ENCODE measurements at places on chromosomes 4 and X.

- DNase-seq: no peak
Measured at GRCh38 chr4:29423836-29424721, 1296.1 kb upstream of the PCDH7 start.

DNA sequence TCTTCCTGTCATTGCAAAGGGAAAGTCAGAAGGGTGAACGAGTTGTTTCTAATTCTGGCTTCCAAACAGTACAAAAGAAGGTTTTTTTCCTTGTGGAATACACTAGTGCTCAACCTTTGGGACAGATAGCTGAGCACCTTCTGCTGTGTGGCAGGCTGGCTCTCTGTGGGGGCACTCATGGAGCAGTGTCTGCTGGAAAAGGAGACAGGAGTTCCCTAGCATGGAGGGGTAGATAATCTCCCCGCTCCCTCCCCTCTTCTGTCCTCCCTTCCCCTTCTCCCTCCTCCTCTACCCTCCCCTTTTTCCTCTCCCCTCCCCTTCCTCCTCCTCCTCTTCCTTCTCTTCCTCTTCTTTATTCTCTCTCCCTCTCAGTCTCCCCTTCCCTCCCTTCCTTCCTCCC is 62.4 kb upstream of the MTM1 start:
- DNase-seq: no peak

GRCh38 chr4:108867476-108867875 is 104.6 kb upstream of the ETNPPL start:
- no peak for DNase-seq

DNA sequence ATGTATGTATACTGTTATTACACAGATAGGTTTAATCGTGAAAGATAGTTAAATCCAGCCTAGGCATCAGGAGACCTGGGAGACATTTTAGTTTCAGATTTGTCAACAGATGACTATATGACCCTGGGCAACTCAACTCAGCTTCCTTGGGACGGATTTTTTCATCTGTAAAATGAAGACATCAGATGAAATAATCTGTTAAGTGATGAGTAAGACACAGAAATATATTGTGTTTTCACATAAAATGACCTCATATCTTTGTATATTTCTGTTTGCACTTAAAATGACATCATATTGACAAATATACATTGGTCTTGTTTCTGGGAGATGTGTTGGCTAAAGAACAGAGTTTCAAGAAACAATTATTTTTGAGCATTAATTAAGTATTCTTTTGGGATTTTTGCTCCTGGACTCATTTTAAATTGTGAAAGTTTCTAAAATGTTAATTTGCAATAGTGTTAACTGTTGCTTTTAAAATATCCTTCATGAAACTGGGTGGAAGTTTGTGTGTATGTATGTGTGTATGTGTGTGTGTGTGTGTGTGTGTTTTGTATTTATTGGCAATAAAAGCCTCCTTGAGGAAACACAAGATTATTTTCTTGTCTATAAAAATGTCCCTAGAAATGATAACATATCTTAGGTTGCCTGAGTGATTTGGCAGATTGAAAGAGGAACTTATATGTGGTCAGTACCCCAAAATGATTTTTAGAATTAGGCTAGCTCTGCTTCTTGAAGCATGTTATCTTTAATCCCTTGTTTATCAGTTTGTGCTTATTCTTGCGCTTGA is 29.1 kb upstream of the MMAA start:
- DNase-seq: no peak

GRCh38 chr4:102612210-102612609 is 111.1 kb downstream of the NFKB1 start:
- no peak for DNase-seq

GRCh38 chr4:165052627-165053026 is 1.0 kb upstream of the TRIM75 start:
- DNase-seq: no peak

- DNase-seq: no peak
Measured at GRCh38 chr4:183333983-183334382, 11.8 kb upstream of the CLDN24 start.

DNA sequence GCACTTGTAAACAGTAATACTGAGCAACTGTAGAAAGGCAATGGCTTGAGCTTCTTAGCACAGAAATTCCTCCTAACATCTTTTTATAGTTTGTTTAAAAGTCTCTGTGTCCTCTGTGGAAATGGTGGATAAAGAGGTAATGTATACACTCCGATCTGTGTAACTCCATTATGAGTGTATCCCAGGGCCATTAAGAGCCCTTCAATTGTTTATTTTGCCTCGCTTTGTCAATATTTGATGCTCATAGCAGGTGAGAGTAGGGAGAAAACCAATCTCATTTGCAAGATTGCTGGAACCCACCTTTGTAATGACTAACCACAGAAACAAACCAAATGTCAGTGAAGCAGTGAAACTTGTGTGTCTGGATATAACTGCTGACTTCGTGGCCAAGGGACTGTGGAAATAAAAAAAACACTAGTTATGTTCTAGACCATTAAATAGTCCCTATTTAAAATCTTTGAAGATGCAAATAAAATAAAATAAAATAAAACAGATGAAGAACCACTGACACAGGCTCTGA is 598.2 kb upstream of the BOD1L1 start:
- DNase-seq: no peak

GRCh38 chr4:174989791-174990190 is 71.6 kb downstream of the ADAM29 start:
- DNase-seq: no peak

- DNase-seq: no peak
Measured at GRCh38 chr4:147102596-147102995, 156.9 kb upstream of the TTC29 start.

GRCh38 chr4:143668930-143669552 is 31.4 kb downstream of the FREM3 start:
- DNase-seq: no peak

DNA sequence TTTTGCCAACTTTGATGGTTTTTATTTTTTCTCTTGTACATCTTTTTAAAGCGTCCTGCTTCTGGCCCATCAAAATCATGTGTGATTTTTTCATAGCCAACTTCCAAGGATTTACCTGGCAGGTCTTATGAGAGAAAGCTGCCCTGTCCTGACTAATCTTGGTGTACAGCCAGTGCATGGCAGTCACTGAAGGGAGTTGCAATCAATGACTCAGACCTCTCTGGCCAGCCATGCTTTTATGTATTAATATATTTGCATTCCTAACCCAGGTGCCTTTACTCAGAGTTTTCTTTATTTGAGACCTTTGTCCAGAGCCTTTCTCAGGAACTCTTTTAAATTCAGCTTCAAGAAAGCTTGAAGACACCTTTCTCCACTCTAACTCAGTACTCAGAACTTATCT is 691.5 kb upstream of the HTR2C start:
- no peak for DNase-seq

- DNase-seq: no peak
Measured at GRCh38 chr4:19304028-19304427, 947.7 kb upstream of the SLIT2 start.

DNA sequence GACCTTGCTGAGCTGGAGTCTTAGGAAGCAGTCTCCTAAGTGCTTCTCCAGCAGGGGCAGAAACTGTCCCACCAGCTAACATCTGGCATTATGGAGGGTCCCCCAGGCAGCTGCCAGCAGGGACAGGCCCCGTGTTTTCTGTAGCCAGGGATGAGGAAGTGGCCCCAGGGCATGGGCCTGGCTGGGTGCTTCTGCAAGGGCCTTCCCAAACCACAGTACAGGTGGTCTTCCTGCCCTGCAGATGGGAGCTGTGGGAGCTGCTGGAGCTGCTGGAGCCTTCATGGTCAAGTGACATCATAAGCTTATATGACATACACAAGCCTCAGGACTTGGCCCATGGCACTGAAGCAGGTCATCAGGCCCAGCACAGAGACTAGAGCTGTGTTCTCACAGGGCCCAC is 5.0 kb upstream of the MSANTD1 start:
- DNase-seq: no peak

GRCh38 chr4:108650212-108651013 is at the start of gene OSTC:
Gene OSTC (plus strand): TSS chr4:108650599. CDS start chr4:108650656, 57 bp downstream.
- DNase-seq: peak; percentile 85

DNA sequence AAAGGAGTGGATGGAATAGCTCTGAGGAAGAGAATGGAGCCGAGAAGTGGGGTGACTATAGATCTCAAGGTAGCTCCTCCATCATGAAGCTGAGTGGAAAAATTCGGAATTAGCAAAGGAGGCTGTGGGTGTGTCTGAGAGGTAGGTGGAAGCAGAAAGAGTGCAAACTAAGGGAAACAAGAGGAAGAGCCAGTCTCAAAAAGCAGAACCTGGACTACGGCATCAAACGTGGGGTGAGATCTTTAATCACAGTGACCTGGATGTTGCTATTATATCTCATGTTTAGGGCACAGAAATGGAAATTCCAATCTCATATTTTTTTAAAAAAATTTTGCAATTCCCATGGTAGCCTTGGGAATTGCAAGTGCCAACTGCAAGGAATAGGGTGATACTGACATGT is 162.5 kb upstream of the RASGEF1B start:
- no peak for DNase-seq

DNA sequence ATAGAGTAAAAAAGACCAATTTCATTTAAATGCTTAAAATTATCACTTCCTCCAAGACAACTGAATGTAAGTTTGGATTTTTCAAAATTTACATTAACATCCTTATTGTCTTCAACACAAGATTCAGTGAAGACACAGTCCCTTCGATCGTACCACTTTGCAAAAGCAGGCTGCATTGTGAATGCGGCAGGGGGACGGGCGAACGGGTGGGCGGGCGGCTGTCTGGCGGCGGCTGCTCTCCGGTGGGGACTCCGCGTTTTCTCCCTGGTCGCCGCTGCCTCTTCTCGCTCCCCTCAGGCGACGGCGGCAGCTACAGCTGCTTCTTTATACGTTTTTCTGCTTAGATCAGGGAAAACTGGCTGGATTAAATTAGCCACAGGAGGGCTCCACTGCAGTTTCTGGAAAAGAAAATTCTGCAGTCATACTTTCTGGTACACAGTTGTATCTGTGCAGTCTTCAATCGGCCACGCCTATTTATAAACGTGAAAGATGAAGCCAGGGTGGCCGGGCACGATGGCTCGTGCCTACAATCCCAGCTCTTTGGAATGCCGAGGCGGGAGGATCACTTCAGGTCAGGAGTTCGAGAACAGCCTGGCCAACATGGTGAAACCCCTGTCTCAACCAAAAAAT is 33.9 kb upstream of the HPF1 start:
- no peak for DNase-seq

- no peak for DNase-seq
Measured at GRCh38 chrX:65741823-65742222, 74.4 kb downstream of the MSN start.

GRCh38 chrX:104488811-104489210 is 77.2 kb upstream of the IL1RAPL2 start:
- no peak for DNase-seq

DNA sequence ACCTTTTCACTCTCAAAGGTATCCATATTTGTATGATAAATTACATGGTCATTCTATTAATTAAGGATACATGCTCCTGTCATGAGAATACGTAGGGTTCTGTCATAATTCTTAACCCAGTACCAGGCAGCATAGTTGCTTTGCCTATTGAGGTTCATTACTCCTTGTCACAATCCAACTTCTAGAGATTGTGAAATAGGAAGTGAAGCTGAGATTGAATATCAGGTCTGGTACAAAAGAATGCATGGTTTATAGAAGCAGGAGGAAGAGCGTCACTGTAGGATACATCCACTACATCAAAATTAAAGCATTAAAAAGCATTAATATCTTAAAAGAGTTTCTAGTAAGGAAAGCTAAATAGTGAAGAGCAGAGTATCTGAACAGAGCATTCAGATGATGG is 647.0 kb downstream of the IQCM start:
- DNase-seq: no peak

GRCh38 chrX:40207626-40208025 is 109.9 kb upstream of the BCOR start:
- peak; percentile 2 for DNase-seq

DNA sequence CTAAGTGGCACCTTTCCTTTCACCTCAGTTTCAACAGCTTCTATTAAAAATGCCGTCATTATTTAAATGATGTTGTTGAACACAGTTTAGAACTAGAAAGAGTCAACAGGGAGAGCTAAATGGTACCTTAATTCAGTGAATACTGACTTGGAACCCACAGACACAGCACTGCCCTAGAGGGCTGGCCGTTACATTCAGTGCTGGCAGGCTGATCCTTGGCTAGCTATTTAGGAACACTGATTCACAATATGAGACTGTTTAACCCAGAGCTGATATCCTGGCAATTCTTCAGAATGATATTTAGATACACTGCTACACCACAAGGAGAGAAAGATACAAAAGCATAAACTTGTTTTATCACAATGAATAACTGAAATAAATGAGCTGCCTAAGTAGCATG is 12.7 kb upstream of the NAAA start:
- DNase-seq: no peak

GRCh38 chrX:70254063-70254400 is 6.0 kb downstream of the P2RY4 start:
- DNase-seq: no peak

DNA sequence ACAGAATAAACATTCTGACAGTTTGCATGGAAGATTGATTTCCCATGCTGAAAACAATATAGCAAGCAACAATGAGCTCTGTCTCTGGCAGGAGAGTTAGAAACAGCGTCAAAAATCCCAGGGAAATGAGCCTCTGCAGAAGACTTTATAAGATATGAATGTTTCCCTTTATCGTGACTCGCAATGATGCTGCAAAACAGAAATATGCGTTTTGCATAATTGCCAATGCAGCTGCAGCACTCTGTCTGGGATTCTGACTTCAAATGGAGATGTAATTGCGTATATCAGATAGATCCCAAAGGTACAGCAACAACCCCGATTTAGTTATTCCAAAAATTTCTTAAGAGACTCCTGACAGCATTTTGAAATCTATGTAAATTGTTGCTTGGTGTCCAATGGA is 702.4 kb upstream of the EPHA5 start:
- no peak for DNase-seq

DNA sequence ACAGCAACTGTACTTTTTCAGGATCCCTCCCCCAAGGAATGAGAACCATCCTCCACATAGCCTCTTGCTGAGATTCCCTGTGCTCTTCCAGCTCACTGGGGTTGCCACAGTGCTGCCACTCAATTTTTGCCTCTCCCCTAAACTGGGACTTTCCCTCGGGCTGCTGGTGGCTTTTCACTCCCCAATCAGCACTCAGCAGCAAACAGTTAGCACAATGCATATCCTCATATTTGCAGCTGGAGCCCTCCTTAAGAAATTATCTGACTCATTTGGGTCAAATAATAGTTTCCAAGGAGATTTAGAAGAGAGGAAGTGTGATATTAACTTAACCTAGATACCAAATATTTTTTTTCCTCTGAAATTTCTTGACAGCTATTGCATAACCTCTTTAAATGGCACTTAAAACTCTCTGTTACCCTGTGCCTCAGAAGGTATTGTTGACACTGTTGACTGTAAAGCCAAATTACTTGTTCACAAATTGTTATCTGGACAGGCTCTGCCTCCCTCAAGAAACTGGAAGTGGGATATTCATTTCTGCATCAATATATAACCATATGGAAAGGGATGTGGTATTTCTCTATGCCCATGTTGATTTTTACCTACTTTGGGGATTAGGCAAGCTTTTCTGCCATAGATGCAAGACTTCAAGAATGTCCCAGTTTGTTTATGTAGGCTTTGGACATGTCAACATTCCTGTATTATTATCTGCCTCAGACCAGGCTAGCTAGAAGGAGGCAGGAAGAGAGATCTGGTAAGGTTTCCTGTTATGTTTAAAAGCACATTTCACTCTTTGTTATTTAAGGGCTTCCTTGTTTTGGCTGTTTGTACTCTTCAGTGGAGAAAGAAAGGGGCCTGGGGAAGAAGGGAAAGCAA is 58.0 kb downstream of the SEPTIN11 start:
- no peak for DNase-seq
